ENCODE measurements at places on chromosomes 13 and 19.

DNA sequence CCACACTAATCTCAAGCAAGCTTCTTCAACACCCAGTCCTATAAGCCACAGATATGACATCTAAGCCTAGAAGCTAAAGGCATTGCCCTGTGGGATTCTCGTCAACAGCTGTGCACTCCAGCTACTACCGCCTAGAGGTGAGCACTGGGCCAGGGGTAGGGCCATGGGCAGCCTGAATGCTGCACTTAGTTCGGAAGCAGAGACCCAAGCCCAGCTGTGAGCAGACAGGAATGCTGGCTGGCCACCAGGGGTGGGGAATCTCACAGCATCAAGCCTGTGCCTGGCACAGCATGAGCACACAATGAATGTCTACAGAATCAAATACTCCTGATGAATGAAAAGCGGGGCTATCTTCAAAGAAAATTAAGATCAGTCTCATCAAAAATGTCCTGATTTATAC lies 167.5 kb upstream of the UBL3 start:
- no peak for DNase-seq

- DNase-seq: no peak
Observed at GRCh38 chr19:8611877-8612806, 1.6 kb upstream of the ADAMTS10 start.

DNA sequence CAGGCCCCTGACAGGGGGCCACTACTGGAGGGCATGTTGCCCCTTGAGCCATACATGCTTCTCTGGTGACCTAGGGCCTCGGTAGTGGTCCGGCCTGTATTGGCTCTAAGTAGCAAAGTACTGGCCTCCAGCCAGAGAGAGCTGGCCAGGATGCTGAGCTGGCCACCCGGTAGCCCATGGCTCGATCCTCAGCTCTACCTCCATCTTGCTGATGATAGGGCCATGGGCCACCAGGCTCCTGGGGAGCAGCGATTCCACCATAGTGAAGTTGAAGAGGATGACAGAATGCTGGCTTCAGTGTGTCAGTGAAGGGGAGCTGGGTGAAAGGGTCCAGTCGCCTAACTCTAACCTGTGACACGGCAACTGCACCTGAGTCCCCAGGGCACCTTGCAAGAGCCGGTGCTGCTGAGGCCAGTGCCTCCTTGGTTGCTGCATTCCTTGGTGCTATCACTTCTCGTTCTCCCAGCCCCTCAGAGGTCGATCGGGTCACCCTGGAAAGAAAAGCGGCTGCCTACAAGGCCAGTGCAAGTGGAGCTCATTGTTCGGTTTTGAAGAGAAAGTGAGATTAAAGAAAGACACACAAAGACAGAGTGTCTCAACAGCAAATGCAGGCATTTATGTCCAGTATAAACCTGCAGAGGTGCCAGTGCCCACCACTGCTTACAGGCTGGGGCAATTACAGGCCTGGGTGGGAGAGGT lies 5.0 kb downstream of the FPR3 start:
- no peak for DNase-seq

DNA sequence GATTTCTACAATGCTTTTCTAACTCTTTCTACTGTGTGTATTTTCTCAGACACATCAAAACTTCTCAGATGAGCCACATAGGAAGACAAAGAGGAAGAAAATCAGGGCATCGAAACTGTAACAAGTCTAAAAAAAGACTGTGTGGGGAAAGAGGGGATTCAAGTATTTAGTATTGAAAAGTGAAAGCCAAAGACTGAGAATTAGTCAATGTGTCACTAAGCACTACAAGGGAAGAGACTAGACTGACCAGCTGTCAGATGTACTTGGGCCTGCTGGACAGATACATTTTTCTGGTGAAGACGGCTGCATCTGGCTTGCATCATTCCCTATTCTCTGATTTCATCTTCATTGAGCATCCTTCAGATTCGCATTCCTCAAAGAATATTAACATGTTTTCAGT lies 25.4 kb downstream of the COMMD6 start:
- DNase-seq: no peak

GRCh38 chr13:79447741-79448140 lies 33.2 kb upstream of the NDFIP2 start:
- no peak for DNase-seq
